ENCODE measurements at places on chromosomes 13 and 19. TPM values are rescaled to one million over a fixed set of nuclear protein-coding genes. Genes with fewer than 3 reads are reported as not detected.

The ZNF154 gene
- 1.1 TPM for total RNA-seq

The TMEM38A gene
- total RNA-seq: 17.2 TPM

DNA sequence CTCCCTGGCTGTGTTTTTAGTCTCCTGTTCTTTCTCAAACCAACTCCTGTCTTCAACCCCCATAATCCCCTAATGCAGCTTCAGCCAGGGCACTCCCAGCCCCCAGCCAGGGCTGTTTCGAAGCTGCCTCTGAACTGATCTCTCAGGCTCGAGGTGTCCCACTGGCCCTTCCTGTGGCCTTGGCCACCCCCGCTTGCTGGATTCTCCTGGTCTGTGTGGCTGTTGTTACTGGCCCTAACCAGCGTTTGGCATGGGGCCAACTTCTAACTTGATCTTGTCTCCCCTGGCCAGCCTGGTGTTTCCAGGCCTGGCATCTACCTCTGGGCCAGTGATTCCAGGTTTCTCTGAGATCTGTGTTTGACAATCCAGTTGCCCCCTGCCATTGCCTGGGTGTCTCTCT is 11.0 kb downstream of the XAB2 start:
- H3K27ac ChIP-seq: no peak overlapping the region
- no peaks in the 10 kb centered on the region for H3K36me3 ChIP-seq
- H3K27me3 ChIP-seq: no peaks in the 10 kb centered on the region
- no peak for DNase-seq
- no peak overlapping the region for H3K4me3 ChIP-seq

The ZNF682 gene
- total RNA-seq: 0.98 TPM

DNA sequence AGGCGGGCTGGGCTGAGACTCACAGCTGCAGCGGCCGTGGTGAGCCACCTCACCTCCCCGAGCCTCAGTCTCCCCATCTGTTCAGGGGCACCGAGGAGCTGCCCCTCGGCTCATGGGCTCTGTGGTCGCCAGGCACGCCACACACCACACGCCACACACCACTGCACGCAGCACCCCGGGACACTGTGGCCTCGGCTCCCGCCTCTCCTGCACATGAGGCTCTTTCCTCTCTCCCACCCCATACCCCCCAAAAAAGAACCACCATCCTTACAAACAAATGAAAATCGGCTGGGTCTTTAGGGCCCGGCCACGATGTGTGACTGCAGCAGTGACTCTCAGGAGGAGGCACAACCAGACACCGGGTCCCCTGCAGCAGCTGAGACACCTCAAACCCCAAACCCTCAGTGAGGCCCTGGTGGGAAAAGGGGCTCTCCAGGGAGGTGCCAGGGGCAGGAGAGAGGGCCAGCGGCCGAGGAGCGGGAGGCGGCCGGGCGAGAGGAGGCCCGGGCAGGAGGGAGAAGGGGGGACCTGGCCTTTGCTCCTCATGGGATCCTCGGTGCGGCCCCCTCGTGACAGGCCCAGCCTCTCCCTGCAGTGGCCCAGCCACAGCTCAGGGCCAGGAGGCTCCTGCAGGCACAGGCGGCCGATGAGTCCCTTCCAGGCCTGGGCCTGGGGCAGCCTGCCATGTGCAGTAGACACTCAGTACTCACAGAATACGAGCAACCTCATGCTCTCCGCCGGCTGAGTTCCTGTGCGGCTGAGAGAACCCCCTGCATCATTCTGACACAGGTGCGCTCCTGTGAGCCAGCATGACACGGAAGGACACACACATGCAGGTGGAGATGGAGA is 66.3 kb downstream of the RASA3 start:
- no peak for DNase-seq
- H3K27me3 ChIP-seq: no peaks in the 10 kb centered on the region
- H3K4me1 ChIP-seq: peaks cover 50% of the 10 kb centered on the region
- H3K27ac ChIP-seq: peak overlapping the region; percentile 91
- H3K36me3 ChIP-seq: peaks cover 3% of the 10 kb centered on the region
- peak overlapping the region; percentile 42 for H3K4me3 ChIP-seq

DNA sequence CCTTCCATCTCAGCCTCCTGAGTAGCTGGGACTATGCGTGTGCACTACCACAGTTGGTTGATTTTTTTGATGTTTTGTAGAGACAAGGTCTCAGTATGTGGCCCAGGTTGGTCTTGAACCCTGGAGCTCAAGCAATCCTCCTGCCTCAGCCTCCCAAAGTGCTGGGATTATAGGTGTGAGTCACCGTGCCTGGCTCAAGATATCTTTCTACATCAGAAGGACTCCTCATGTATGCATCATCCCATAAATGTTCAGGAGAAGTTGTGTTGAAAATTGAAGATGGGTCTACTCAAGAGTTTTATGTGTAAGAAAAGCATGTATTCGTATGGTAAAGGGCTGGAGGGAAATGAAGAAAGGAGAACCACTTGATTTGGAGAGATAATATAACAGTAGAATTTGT is 71.8 kb upstream of the STK24 start:
- no peak overlapping the region for H3K4me3 ChIP-seq
- no peaks in the 10 kb centered on the region for H3K36me3 ChIP-seq
- H3K27ac ChIP-seq: no peak overlapping the region
- DNase-seq: no peak

The RFPL4AL1 gene
- not detected for total RNA-seq

The MICU2 gene
- 25.9 TPM for total RNA-seq
